ENCODE measurements at places on chromosomes 3 and 15. TPM values are rescaled to one million over a fixed set of nuclear protein-coding genes. Genes with fewer than 3 reads are reported as not detected.
A peak's percentile ranks its signal among the peaks of the same experiment; 100 is the strongest.

GRCh38 chr15:98330692-98331435, 317.5 kb upstream of the IGF1R start:
- H3K27ac ChIP-seq = no peak overlapping the region
- H3K27me3 ChIP-seq = no peaks in the 10 kb centered on the region
- no peaks in the 10 kb centered on the region for H3K36me3 ChIP-seq
- H3K4me1 ChIP-seq = no peaks in the 10 kb centered on the region

HCLS1 gene
- polyA plus RNA-seq = 7.7 TPM

MANF gene
- 133 TPM for polyA plus RNA-seq

ACTRT3 gene
- polyA plus RNA-seq = 2.8 TPM

DNA sequence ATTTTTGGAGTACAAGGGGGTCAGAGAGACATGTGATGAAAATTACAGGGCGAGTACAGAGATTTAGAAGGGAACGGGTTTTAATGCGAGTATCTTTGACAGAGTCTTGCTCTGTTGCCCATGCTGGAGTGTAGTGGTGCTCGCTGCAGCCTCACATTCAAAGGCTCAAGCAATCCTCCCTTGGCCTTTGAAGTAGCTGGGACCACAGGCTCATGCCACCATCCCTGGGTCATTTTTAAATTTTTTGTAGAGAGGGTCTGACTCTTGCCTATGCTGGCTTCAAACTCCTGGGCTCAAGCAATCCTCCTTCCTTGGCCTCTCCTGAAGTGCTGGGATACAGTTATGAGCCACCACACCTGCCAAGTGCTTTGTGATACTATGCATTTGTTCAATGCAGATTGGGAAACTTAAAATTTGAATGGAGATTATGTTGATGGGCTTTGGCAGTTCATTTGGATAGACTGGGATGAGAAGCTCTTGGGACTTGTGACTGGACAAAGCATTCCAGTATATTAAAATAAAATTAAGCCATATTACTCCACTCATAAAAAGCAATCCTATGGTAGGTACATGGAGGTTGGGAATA, 4.0 kb upstream of the LMLN start:
- peaks cover 9% of the 10 kb centered on the region for H3K4me1 ChIP-seq
- no peaks in the 10 kb centered on the region for H3K27me3 ChIP-seq
- no peak overlapping the region for H3K27ac ChIP-seq
- DNase-seq = no peak

DNA sequence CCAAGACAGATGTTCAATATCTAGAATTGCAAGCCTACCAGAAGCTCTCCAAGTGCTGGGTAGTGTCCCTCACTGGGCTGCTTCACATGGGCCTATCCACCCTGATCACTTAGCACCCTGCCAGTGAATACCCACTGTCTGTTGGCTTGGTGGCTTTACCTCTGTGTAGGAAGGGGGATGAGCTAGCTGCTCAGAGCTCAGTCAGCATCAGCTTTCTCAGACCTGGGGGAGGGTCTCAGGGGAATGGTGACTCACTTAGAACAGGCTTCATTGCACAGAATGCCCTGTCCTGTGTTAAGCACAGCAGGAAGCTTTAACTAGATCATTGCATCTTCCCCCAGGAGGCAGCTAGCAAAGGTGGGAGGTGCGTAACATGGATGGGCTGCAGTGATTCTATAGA, 209.8 kb downstream of the PDCD6IP start:
- H3K27ac ChIP-seq = no peak overlapping the region
- no peaks in the 10 kb centered on the region for H3K36me3 ChIP-seq
- H3K27me3 ChIP-seq = no peaks in the 10 kb centered on the region
- peaks cover 36% of the 10 kb centered on the region for H3K4me1 ChIP-seq
- H3K4me3 ChIP-seq = no peak overlapping the region
- no peak for DNase-seq

DNA sequence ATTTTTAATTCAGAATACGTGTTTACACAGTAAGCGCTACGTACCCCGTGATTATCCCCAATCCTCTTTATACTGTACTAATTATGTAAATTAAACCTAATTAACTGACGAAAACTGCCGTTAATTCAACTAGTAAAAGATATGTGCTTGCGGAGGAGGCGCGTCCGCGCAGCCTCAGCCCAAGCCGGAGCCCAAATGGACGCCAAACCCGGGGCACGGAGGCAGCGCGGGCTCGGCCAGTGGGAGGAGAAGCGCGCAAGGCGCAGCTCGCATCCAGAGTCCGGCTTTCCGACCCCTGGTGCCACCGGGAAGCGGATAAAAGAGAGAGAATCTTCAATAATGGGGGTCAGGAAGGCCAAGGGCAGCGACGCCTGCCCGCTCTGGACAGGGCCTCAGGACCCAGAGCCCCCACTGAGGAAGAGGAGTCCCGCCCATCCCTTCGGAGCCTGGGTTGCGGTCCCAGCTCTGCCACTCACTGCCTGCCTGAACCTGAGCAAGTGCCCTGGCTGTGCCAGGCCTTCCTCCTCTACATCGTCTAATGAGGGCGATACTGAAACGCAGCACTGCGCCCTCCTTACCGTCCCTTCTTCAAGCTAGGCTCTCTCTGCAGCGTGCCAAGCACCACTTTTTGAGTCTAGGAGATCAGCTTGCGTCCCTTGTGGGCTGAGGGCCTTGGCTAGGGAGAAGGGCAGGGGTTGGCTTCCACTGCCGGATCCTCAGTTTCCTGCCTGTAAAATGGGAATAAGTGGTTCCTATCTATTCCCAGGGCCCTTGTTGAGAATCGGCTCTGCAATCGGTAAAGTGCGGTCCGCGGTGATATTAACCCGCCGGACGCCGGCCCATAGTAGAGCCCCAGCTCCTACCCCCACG, 5.0 kb upstream of the SKOR1 start:
- no peak for DNase-seq
- no peak overlapping the region for H3K4me3 ChIP-seq
- H3K36me3 ChIP-seq = no peaks in the 10 kb centered on the region
- peaks cover 69% of the 10 kb centered on the region for H3K27me3 ChIP-seq
- no peaks in the 10 kb centered on the region for H3K4me1 ChIP-seq

DNA sequence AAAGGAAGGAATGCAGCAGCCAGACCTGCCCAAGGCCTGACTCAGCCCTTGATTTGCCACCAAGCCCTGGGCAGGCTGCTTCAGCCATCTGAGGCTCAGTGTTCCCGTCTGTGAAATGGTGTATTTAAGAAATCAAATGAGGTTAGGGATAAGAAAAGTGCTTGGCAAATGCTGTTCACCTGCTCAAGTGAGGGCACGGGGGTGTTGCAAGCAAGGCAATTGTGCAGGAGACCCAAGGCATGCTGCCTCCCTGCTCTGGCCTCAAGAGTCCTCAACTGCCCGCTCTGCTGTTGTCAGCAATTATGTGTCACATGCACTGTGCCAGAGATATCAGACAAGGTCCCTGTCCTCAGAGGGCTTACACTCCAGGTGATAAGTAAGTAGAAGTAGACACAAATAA, 101.8 kb downstream of the TPRA1 start:
- no peak overlapping the region for H3K27ac ChIP-seq
- no peaks in the 10 kb centered on the region for H3K36me3 ChIP-seq
- H3K4me1 ChIP-seq = no peaks in the 10 kb centered on the region
- no peak overlapping the region for H3K4me3 ChIP-seq
- no peaks in the 10 kb centered on the region for H3K27me3 ChIP-seq

DNA sequence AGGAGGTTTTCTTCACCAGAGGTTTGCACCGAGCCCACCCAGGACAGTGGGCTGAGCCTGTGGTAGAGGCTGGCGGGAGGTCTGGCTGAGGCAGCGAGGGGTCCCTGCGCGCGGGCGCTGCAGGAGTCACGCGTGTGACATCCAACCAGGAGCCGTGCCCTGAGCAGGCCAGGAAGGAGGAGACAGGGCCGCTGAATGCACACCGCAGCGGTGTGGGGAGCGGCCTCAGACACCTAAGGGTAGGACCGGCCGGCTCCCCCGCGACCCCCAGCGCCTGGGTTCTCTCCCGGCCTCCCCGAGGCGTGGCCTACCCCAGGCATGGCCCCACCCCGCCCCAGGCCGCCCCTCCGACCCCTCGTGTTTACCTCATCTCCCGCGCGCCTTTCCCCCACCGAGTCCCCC, 412 bp downstream of the SLC41A3 start:
- H3K36me3 ChIP-seq = no peaks in the 10 kb centered on the region
- H3K27ac ChIP-seq = peak overlapping the region; percentile 52
- no peaks in the 10 kb centered on the region for H3K27me3 ChIP-seq
- peak; percentile 22 for DNase-seq
- H3K4me1 ChIP-seq = no peaks in the 10 kb centered on the region

PTPN23 gene
- 1.5 TPM for polyA plus RNA-seq

EPB42 gene
- not detected for polyA plus RNA-seq

- H3K4me1 ChIP-seq = no peaks in the 10 kb centered on the region
- no peak overlapping the region for H3K4me3 ChIP-seq
- H3K27ac ChIP-seq = no peak overlapping the region
- DNase-seq = no peak
- peaks cover 11% of the 10 kb centered on the region for H3K27me3 ChIP-seq
These were observed 21.1 kb upstream of the GP9 start for GRCh38 chr3:129039271-129040038.

DNA sequence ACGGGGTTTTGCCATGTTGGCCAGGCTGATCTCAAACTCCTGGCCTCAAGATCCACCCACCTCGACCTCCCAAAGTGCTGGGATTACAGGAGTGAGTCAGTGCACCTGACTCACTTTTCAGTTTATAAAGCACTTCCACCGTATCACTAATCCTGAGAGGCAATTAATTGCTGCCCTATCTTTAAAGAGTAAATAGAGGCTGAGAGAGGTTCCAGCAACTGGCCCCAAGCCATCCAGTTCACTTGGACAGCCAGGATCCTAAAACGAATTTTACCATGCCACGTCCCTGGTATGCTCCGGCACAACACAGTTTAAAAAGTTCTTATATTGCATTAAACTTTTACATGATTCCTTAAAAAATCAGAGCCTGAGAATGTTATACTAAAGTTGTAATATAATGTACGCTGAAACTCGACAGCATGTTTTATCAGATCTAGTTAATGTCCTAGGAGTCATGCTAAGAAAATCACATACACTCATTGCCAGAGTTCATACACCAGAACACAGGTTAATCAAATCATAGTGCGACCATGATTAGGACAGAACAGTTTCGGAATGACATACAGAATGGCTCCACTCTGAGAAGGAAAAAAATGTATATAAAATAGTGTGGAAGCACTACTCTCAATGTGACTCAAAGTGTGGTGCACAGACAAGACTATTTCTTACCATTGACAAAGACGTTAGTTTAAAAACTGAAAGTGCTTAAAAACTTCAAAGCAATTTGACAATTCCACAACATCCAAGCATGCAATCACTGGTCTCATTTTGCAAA, 125.4 kb downstream of the ULK4 start:
- H3K4me3 ChIP-seq = no peak overlapping the region
- no peaks in the 10 kb centered on the region for H3K27me3 ChIP-seq
- no peak overlapping the region for H3K27ac ChIP-seq
- DNase-seq = no peak
- H3K4me1 ChIP-seq = no peaks in the 10 kb centered on the region

- peak; percentile 97 for DNase-seq
- H3K27ac ChIP-seq = peak overlapping the region; percentile 72
- H3K36me3 ChIP-seq = no peaks in the 10 kb centered on the region
- H3K27me3 ChIP-seq = no peaks in the 10 kb centered on the region
- no peak overlapping the region for H3K4me3 ChIP-seq
These were observed 509.1 kb downstream of the SHQ1 start for GRCh38 chr3:72338942-72339669.

DNA sequence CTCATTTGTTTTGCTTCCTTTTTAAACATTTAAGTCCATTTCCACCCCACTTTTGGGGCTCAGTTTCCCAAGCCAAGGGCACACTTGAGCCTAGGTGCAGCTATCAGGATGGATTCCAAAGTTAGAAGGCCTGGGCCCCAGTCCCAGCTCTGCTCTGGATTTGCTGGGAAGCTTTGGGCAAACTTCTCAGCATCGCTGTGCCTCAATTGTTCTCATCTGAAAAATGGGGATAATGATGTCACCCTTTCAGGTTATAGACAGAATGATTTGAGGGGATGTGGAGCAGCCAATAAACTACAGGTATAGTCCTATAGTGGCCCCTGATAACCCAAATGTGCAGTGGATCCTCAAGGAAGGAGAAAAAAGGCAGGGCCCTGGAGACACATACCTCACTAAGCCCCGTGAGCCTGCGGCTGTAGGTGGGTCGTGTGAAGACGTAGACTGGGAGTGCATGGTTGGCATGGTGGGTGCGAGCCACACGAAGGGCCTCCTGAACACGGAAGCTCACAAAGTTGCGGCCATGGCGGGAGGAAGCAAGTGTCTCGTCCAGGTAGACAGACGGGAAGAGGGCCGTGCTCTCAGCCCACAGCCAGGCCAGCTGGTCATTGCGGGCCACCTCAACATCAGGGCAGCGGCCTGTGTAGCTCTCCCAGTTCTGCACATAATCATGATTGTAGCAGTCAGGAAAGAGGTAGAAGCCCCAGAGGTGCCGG, 3.2 kb downstream of the HYAL2 start:
- H3K36me3 ChIP-seq = peaks cover 18% of the 10 kb centered on the region
- no peak for DNase-seq

DNA sequence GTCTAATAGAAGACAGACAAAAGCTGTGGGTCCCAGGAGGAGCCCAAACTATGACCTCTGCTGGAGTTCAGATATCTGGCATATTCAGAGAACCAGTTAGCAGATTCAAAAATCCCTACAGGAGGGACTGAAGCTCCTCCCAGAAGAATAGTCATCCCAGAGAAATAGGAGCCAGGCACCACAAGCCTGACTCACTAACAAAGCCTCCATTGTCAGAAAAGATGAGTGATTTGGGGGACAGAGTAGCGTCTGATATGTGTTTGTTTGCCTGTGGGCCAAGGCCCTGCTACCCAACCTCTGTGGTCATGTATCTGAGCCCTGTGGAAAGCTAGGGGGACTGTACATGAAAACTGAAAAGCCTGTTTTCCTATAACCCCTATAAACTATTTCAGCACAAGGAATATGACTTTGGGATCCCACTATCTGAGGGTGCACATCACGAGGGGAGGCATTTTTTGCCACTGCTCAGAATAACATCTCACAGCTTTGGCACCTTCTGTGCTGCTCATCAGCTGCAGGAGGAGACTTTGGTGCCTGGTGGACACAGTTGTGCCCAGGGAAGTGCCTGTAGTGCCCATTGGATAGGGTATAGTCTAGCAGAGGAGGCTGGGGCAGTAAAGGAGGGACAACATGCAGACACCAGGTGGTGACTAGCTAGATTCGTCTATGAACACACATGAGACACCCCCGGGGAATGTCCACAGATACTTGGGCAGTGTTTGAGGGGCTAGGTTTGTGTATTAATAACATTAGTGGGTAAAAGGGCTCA, 9.7 kb upstream of the LARP6 start:
- peak overlapping the region; percentile 59 for H3K27ac ChIP-seq
- H3K4me3 ChIP-seq = no peak overlapping the region
- H3K27me3 ChIP-seq = no peaks in the 10 kb centered on the region
- H3K36me3 ChIP-seq = no peaks in the 10 kb centered on the region
- peak; percentile 85 for DNase-seq

Data from fibroblast of lung (primary cell).